Foreskin melanocyte (primary cell): ENCODE measurements at places on chromosomes 7 and 10.
A peak's percentile ranks its signal among the peaks of the same experiment; 100 is the strongest.

GRCh38 chr7:107076781-107077698 lies 32.5 kb downstream of the PRKAR2B start:
- no peak for DNase-seq

GRCh38 chr7:92044148-92044547 lies 90.1 kb downstream of the CYP51A1 start:
- DNase-seq, result no peak

GRCh38 chr7:33986951-33987947 lies 81.9 kb downstream of the BMPER start:
- peak; percentile 79 for DNase-seq

GRCh38 chr7:135879233-135879632 lies 97.9 kb downstream of the MTPN start:
- DNase-seq, result no peak

GRCh38 chr7:19118636-19119371 lies 1.4 kb upstream of the TWIST1 start:
- no peak for DNase-seq

GRCh38 chr10:122659651-122660050 lies 40.0 kb downstream of the C10orf120 start:
- no peak for DNase-seq

- peak; percentile 71 for DNase-seq
These were observed 100.7 kb upstream of the WAC start for GRCh38 chr10:28432210-28432676.

DNA sequence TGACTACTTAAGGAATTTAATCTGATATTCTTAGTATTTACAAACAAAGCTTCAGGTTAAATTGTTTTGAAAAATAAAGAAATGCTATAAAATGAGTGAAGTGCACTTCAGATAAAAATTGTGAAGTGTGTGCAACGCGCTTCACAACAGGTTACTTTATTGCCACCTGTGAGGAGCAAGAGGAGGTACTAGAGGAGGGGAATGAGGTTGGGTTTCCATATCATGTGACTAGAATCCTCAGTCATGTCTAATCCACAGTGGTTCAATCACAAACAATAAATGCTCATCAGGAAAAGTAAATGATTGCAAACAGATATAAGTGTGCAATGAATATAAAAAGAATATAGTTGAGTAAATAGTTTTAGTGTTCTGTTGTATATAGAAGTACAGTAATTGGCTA lies 34.5 kb upstream of the CD36 start:
- no peak for DNase-seq

DNA sequence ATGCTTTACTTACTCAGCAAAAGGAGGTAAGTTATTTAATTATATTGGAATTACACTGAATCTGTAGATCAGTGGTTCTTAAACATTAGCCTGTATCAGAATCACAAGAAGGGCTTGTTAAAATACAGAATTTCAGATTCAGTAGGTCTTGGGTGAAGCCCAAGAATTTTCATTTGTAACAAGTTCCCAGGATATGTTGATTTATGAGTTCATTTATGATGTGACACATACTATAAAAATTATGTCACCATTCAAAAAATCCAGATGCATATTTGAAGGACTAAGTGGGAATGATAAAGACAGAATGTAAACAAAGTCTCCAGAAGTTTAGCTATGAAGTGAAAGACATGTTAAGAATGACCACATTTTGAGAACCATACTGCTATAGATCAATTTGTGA lies 52.3 kb downstream of the HECTD2 start:
- DNase-seq, result no peak

- no peak for DNase-seq
These were observed 300.9 kb upstream of the NPSR1 start for GRCh38 chr7:34357068-34357467.

DNA sequence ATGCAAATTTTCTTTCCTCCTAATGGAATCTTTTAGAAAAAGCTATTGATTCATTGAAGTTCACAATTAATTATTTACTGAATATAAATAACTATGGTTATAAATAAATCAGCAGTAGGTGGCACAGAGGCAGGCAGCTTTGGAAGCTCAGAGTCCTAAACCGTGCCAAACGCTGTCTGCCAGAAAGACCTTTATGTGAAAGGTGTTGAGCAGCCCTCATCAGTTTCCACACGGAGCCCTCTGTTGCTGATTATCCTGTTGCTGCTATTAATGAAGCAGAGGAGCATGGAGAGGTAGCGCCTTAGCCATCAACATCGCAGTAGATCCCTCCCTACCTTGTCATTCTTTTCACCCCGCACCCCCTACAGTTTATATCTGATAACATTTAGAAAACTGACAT lies 51.0 kb downstream of the RTKN2 start:
- no peak for DNase-seq
